ENCODE measurements at places on chromosomes 7 and 10.

DNA sequence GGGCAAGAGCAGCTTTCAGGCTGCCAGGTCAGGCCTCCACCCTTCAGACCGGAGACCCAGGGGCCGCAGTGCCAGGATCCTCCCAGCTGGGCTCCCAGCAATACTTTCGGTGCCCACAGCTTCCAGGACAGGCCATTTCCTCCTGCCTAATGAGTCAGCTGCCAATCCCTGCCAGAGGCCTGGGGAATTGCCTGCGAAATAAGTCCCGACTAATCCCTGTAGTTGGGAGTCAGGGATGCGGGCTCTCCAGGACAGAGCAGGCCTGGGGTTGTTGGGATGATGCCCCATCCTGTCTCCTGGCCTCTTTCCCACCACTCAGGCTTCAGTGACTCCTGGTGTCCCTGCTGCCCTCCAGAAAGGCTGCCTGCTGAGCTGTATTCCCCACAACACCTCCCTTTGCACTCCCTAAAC is 143.5 kb upstream of the UNC5B start:
- DNase-seq = no peak

- DNase-seq = no peak
Measured at GRCh38 chr7:129188372-129188891, at the start of gene SMO. SMO (plus strand) TSS chr7:129188633; CDS start chr7:129189152, 519 bp downstream.

DNA sequence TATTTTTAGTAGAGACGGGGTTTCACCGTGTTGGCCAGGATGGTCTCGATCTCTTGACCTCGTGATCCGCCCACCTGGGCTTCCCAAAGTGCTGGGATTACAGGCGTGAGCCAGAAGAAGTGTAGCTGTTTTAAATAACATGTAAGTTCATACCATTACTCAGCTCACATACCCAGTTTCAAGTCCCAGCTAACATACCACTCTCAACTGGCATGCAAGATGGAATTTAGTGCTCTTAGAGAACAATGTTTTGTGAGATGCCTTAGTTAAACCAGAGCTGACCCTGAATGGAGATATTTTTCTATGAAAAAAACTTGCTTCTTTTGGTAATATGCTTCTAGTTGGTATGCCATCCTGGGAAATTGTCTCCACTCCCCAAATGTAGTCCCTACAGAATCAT is 37.3 kb downstream of the HBP1 start:
- DNase-seq = no peak

- DNase-seq = no peak
Measured at GRCh38 chr10:126062131-126063032, 166.0 kb downstream of the FANK1 start.

GRCh38 chr7:156019776-156020565 is 207.7 kb upstream of the SHH start:
- no peak for DNase-seq

- DNase-seq = no peak
Measured at GRCh38 chr10:36491926-36492325, 633.5 kb upstream of the ANKRD30A start.

DNA sequence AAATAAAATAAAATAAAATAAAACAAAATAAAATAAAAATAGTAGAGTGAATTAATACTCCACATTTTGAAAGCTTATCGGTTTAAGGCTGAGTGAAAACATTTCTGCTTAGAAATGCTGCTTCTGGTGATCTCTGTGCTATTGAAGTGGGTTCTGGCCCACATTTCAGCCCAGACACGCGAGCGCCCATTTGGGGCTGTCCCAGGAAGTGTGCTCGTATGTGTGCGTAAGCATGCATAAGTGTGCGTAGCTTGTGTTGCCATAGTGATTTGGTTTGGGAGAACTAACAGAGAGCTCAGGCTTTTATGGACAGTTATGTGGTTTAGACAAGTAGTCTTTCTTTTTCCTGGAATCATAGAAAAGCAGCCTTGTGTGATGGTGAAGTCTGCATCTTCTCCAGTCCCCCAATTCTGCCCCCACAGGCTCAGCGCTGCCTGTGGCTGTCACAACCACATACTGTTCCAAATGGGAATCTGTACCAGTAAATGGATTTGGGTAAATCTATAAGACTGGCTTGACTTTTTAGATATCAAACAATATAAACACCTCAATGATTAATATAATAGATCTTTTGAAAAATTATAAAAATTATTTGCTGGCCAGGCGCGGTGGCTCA is 29.8 kb upstream of the PURB start:
- no peak for DNase-seq

GRCh38 chr10:69624245-69624786 is 5.7 kb upstream of the FAM241B start:
- no peak for DNase-seq

DNA sequence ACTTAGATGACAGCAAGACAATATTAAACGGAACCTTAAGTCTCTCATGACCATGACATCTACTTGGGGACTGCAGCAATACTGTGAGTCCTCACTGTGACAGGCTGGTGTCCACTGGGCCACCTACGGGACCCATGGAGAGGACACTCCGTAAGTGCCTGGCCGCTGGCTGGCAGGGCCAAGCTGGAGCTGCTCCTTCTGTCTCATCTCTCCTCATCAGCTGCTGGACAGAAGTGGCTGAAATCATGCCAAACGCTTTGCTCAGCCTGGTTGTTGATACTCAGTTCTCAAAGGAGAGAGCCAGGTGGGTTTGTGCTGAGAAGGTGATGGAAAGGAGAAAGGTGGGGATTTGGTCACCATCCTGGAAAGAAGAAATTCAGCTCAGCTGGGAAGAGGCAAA is 33.3 kb downstream of the AFAP1L2 start:
- no peak for DNase-seq

DNA sequence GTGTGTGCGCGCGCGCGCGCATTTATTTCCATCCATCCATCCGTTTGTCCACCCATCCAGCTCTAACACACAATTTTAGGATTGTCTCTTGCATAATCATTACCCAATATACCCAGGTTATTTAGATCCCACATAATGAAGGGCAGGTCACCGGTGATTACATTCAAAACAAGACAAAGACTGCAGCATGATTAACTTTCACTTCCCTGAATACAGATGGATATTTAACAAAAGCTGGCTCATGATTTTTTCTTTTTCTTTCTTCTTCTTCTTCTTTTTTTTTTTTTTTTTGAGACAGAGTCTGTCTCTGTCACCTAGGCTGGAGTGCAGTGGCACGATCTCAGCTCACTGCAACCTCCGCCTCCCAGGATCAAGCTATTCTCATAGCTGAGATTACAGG is 86.2 kb downstream of the SH3PXD2A start:
- DNase-seq = no peak

GRCh38 chr10:8331387-8331786 is 276.9 kb downstream of the GATA3 start:
- no peak for DNase-seq

GRCh38 chr7:4177001-4177400 is 505.1 kb upstream of the FOXK1 start:
- no peak for DNase-seq

DNA sequence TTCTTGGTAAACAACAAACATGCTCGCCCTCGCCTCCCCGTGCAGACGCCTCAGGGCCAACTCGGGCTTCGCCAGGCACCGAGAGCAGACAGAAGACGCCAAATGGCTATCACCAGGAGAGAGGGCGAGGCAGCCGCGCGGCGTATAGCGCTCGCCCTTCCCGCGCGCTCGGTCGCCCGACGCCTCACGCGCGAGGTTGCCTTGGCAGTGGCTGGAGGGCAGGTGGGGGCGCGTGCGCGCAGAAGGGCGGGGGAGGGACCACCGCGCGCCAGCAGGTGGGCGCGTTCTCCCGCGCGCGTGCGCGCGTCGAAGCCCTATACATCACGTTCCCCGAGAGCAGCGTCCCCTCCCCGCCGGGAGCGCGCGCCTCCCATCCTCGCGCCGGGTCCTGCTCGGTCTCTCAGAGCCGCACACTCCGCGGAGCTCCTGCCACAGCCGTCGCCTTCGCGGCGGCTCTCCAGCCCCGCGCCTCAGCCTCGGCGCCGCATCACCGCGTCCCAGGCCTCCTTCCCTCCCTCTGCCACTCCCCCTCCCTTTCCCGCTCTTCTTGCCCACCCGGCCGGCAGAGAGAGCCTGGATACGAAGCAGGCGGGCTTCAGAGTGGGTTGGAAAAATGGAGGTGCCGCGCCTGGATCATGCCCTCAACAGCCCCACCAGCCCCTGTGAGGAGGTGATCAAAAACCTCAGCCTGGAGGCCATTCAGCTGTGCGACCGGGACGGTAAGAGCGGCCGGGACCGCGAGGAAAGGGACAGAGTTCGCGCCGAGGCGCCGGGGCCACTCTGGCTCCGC is at the start of gene PHYHIPL:
TSS of gene PHYHIPL (plus strand) at position 403 of the 790 bp plus-strand sequence. CDS start at position 614, 211 bp downstream.
- peak; percentile 18 for DNase-seq

- DNase-seq = no peak
Measured at GRCh38 chr7:154427533-154427932, 375.3 kb downstream of the DPP6 start.

- DNase-seq = no peak
Measured at GRCh38 chr10:90587081-90587491, 270.8 kb downstream of the HTR7 start.

DNA sequence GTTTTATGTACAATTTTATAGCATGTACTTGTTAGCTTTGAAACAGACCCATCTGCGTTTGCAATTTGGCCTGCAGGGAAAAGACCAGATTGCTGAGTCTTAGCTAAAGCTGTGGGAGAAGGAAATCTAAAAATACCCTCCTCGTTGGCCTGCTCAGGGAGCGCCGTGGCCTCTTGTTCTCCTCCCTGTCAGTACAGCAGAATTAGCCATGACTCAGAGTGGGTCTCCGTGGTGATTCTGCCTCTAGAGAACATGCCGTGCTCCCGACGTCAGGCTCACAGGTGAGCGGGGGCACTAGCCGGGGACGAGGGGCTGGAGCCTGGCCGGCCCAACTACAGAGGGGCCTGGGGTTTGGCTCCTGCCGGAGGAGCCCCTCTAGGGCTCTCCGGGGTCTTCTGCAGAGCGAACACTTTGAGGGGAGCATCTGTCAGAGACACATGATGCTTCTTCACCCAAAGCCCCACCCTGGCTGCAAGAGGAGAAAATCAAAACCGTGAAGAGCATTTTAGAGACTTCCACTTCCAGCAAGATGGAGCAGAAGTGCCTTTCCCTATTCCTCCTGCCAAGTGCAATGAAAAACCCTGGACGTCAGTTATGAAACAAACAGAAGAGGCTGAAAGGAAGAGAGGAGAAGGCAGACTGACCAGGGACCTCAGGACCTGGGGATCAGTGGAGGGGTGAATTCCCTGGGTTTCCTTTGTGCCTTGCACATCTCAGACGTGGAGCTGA is 98.9 kb downstream of the LHPP start:
- no peak for DNase-seq

DNA sequence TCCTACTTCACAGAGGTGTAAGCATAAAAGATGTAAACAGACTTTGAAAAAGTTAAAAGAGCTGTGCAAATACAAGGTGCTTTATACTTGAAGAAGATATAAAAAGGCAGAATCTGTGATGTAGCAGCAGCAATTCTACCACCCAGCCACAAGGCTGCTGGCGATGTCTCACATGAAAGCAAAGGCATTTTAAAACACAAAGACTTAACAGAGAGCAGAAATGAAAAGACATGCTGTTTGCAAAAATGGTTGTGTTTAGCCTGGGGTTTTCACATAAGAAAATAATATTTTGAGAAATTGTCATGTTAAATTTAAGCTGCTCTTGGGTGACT is 85.5 kb upstream of the ZNF800 start:
- no peak for DNase-seq

- no peak for DNase-seq
Measured at GRCh38 chr7:16579216-16579615, 52.6 kb downstream of the LRRC72 start.

DNA sequence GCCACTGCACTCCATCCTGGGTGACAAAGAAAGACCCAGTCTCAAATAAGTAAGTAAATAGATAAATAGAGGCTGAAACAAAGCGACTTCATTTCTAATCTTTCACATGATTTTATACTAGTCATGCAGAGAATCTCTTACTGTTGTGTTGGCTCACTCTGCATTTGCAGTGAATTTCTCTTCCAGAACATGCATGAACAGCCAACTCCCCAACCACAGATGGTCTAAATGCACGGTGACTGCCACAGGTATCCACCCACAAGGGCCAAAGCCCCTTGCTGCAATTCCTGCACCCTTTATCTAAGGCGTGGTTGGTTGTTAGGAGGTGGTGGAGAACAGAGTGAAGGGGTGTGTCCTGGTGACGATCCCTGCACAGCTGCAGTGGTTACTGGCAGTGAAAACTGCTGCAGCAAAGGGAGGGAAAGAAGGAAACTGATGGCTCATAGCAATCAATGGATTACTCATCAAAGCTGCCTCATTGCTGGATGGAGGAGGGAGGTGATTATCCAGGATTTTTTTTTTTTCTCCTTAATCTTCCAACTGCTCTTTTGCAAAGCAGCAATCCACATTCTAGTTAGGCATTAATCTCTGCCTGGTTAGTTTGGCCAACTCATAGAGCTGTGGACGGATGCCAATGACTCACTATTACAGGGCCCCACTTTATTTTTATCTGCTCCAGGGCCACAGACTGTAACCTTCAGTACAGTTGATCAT is 50.6 kb downstream of the PRTFDC1 start:
- no peak for DNase-seq

- no peak for DNase-seq
Measured at GRCh38 chr7:40587419-40587818, 452.6 kb downstream of the SUGCT start.
